ENCODE measurements at places on chromosomes 12 and 14.

GRCh38 chr14:97457575-97458085 is 660.4 kb downstream of the VRK1 start:
- no peak for DNase-seq

GRCh38 chr12:109892748-109893147 is 7.3 kb upstream of the TCHP start:
- DNase-seq = no peak

- no peak for DNase-seq
Observed at GRCh38 chr12:13005649-13006048, 5.6 kb upstream of the HEBP1 start.

- no peak for DNase-seq
Observed at GRCh38 chr14:94123296-94123695, 6.1 kb downstream of the IFI27L2 start.

DNA sequence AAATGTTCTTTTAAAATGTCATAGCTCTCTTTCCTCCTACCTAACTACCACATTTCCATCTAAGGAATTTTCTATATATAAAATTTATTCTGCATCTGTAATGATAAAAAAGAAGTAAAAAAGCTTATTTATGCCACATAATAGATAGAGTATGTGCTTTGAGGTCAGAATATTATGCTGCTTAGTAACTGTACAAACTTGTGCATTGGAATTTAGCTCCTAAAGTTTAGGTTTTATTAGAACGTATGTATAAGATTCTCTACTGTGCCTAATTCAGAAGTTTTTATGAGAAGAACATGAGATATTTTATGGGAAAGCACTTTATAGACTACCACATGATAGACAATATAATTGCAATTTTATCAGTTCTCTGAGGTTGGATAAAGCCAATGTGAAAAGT is 384.6 kb downstream of the SLC16A7 start:
- DNase-seq = no peak

- no peak for DNase-seq
Observed at GRCh38 chr12:110107369-110108281, 16.5 kb upstream of the IFT81 start.
